ENCODE measurements at places on chromosomes 4 and X.
A peak's percentile ranks its signal among the peaks of the same experiment; 100 is the strongest.

DNA sequence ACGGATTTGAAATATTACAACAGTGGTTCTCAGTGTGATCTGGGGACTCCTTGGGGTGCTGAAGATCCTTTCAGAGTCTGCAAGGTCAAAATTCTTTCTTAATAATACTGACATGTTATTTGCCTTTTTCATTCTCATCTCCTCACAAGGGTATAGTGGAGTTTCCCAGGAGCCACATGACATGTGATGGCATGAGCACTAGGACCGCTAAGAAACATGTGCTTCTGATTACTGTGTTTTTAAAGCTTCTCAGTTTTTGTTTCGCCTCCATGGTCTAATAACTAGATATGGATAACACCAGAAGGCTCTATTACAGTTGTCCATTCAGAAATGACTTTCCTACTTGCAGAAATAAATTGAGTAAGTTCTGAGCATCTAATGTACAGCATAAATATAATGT, 156.1 kb downstream of the RAB28 start:
- DNase-seq, result no peak

DNA sequence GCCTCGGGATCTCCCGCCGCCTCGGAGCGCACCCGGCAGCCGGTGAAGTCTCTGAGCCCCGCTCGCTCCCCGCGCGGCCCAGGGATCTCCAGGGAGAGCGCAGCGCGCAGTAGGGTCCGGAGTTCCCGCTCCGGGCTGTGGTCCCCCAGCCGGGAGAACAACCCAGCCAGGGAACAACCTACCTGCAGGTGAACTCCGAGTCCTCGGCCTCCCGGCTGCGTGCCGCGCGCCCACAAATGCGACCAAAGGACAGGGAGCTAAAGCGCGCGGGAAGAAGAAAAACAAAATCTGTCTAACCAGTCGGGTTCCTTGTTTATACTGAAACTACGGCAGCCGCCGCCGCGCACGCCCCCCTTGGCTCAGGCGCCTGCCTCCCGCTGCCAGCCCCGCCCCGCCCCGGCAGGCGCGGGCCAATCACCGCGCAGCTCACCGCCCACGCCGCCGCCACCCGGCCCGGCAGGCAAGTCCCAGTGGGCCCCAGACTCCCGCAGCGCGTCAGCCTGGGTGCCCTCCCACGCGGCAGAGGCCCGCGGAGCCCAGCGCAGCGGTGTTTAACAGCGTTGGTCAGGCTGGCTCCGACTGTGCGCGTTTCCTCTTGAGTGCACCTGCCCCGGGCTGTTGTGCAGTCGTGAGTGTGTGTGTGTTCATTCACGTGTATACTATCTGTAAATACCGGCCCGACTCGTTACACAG, at the start of gene RASGEF1B:
Gene RASGEF1B, minus strand, starts transcription at position 320 of the 693 bp plus-strand sequence. CDS start 12,399 bp downstream, outside the sequence.
- peak; percentile 93 for DNase-seq

DNA sequence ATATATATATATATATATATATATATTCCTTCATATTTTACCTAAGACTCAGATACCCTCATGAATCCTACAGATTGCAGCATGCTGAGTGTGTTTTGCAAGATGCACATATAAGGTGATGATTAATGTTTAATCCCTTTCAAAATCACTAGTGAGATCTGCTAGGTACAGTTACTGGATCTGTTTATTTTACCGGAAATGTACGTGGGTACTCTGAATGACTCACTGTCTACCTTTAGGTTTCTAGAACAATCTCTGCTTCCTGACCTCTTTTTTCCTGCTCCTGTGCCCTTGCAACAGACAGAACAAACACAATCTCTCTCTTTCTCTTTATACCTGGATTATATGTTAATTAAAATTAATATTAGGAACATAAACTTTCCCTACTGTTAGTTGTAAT, 379.6 kb downstream of the FAM133A start:
- DNase-seq, result no peak

DNA sequence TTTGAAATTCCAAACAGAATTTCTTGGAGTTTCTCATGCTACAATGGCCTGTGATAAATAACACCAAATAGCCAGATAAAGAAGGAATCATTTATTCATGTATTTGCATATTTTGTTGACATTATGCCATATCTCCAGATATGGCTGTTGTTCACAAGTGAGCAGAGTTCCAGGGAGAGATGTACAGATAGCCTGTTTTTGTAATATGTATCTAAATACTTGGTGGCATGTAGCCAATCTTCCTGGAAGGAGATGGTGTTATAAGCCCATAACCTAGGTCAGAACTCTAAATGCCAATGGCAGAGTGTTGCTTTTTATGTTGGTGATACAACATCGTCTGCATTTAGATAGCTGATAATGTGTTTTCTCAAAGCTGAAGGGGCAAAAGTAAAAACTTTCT, 292.2 kb downstream of the FBXO8 start:
- DNase-seq, result no peak

GRCh38 chr4:36761607-36762006, 480.2 kb downstream of the DTHD1 start:
- DNase-seq, result no peak

- no peak for DNase-seq
Measured at GRCh38 chr4:2390146-2390545, 28.3 kb downstream of the ZFYVE28 start.

GRCh38 chrX:34656842-34657725, at the start of gene TMEM47:
Gene TMEM47, minus strand, starts transcription at chrX:34657285. Its CDS starts 256 bp downstream, at chrX:34657029.
- peak; percentile 2 for DNase-seq

DNA sequence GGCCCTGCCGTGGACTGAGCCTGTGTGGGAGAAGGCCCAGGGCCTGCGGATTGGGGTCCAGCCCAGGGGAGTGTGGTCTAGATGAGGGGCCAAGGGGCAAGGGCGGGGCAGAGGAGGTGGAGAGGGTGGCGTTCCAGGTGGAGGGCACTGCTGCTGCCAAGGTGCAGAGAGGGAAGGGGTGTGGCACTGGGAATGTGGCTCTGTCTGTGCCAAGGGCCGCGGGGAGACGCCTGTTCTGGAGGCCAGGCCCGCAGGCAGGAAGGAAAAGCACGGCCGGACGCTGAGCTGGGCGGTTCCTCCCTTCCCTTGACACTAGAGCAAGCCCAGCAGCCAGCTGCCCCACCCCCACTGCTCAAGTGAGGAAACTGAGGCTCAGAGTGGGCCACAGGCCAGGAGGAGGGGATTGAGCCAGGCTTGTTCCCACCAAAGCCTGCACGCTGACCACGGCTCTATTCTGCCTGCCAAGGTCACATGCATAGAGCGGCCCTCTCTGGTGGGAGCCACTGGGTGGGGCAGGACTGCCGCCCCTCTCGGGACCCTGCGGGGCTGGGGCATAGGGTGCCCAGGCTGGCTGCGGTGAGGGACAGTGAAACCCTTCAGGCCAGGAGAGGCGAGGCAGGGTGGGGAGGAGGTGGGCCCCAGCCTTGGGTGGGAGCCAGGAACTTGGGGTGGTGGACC, 13.0 kb downstream of the SH3BP2 start:
- no peak for DNase-seq

GRCh38 chr4:83326546-83326945, 8.1 kb downstream of the HPSE start:
- no peak for DNase-seq

Measured in CD14-positive monocyte (primary cell).